ENCODE measurements at places on chromosomes 1 and 21.

GRCh38 chr1:200042119-200042551 lies 14.6 kb downstream of the NR5A2 start:
- DNase-seq = no peak

GRCh38 chr1:225917536-225917935 lies 6.5 kb downstream of the PYCR2 start:
- no peak for DNase-seq

DNA sequence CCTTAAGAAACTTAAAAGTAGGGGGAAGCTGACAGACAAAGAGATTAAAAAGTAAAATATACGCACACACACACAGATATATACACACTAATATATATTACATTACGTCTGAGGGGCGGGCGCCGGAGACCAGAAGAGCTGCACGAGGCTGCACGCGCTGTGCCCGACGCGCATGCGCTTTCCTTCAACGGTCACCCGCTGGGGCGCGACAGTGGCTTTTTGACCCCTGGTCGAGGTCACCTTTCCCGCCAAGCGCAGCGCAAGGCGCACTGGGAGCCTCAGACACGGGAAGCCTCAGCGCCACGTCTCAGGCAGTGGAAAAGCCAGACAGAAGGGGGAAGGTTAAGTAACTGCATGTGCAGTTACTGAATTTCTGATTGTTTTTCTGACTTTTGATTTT lies at the start of gene HORMAD1:
Gene HORMAD1 (minus strand): TSS at position 193 of the 400 bp plus-strand sequence. CDS start 1,390 bp downstream, outside the sequence.
- DNase-seq = peak; percentile 49

GRCh38 chr1:215569986-215570824 lies 3.1 kb downstream of the KCTD3 start:
- no peak for DNase-seq

DNA sequence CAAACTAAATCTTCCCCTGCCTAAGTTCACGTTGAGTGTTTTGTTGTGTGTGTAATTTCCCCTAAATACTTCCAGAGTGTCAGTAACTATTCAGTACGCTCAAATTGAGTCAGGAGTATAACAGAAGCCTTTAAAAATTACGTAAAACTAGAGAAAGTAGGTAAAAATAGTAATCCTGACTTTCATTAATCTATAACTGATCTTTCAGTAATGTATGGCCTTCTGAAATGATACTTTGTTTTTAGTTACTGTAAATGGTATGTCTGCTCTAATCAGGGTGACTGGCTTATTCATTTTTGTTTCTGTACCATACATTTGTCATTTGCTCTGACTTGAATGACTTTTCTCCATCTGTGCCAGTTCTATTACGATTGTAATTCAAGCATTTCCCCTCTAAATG lies 29.4 kb downstream of the MIER1 start:
- DNase-seq = no peak

GRCh38 chr1:244409701-244410100 lies 42.0 kb downstream of the ADSS2 start:
- DNase-seq = no peak
